Heart right ventricle (tissue), 16 donors: ENCODE measurements at places on chromosomes 16 and 17. TPM values are rescaled to one million over a fixed set of nuclear protein-coding genes. Genes with fewer than 3 reads are reported as not detected.

DNA sequence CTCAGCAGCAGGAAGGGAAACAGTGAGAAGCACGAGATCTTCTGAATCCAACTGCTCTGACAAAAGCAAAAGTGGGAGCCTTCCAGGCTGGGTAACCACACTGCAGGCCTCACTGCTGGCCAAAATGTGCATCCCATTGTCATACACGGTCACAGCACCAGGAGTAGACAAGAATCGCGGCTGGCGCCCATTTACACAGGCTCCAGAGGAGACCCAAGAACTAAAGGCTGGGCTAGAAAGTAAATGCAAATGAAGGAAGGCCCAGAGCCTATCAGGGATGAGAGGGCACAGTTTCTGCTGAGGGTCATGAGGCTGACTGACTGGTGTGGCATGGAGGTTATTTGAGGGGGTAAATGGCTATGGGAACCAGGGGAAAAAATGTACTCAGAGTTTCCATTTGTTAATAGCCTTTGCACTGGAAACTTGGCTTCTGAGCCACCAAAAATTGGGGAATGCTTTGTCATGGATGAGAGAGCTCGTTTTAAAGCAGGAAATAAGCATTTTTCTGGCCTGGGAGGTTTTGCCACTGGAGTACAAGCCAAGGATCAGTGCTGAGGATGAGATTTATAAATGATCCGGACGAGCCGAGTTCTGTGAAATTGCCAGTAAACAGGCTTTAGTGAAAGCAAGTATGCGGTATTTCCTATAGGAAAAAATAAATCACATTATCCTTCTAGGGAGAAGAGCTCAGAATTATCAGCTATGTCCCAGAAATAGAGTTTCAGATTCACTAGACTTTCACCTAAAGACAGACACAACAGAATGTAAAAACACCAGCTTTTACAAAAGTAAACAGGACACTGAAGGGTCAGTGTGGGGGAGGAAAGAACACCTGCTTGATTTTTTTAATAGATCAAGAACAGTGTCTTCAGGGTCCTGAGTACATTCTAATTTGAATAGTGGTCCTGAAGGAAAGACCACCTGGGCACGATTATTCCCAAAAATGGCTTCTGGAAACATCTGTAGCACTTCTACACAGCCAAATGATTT lies 66.9 kb upstream of the GSG1L start:
- no peak for DNase-seq

DNA sequence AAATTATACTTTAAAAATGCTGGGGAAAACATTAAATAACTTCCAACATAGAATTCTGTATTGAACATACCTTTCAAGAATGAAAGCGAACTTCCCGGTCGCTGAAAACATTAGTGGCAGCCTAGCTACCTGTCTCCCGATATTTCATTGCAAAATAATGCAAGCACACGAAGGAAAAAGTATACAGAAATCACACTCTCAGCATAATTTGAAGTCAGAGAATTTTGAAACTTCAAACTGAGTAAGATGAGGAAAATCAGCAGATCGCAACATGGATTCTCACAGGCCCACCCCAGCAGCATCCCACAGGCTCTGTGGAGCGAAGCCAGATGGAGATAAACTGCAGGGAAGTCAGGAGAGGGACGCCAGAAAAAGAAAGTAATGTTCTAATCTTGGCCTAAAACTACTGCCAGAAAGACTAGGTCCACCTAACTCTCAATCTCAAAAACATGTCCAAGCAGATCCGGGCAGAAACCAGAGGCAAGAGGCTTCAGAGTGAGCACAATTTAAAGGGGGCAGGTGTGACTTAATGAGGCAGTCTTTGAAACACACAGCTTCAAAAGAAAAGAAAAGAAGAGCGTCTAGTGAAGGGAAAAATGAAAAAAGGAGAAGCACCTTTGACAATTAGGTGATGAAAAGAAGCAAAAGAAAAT lies 4.8 kb upstream of the GOSR1 start:
- DNase-seq, result no peak

DNA sequence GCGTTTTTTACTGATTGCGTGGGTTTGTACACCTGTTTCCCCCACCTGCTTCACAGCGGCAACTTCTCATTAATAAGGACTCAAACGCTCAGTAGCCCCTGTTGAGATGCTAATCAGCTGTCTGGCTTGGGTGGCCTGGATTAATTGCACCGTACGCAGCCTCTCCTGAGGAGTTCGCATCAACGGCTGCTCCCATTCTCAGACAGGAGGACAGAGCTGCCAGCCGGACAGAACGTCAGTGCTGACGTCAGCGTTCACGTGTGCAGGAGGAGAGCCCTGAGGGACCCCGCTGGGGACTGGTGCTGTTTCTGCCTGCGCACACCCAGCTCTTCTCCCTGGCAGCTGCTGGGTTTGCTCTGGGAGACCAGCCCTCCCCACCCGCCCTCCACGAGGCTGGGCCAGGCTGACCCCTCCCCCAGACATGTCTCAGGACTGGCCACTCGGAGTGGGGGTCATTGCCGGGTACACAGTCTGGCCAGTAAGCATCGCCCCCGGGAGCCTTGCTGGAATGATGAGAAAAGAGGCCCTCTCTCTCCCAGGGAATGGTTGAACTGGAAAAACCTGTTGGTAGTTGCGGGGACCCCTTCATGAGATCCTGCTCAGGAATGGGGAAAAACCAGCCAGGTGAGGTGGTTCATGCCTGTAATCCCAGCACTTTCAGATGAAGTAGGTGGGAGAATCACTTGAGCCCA lies 5.7 kb upstream of the BANP start:
- DNase-seq, result peak; percentile 78

The ITGB3 gene
- 2.4 TPM for polyA plus RNA-seq

The CXCL16 gene
- 3.3 TPM for polyA plus RNA-seq

The HSD17B2 gene
- polyA plus RNA-seq, result 0.03 TPM

The FAM171A2 gene
- polyA plus RNA-seq, result 0.57 TPM

The ABCA8 gene
- polyA plus RNA-seq, result 46.6 TPM

GRCh38 chr16:588639-588888 lies 1.3 kb upstream of the RAB40C start:
- DNase-seq, result peak; percentile 45

The VMP1 gene
- polyA plus RNA-seq, result 20.5 TPM

DNA sequence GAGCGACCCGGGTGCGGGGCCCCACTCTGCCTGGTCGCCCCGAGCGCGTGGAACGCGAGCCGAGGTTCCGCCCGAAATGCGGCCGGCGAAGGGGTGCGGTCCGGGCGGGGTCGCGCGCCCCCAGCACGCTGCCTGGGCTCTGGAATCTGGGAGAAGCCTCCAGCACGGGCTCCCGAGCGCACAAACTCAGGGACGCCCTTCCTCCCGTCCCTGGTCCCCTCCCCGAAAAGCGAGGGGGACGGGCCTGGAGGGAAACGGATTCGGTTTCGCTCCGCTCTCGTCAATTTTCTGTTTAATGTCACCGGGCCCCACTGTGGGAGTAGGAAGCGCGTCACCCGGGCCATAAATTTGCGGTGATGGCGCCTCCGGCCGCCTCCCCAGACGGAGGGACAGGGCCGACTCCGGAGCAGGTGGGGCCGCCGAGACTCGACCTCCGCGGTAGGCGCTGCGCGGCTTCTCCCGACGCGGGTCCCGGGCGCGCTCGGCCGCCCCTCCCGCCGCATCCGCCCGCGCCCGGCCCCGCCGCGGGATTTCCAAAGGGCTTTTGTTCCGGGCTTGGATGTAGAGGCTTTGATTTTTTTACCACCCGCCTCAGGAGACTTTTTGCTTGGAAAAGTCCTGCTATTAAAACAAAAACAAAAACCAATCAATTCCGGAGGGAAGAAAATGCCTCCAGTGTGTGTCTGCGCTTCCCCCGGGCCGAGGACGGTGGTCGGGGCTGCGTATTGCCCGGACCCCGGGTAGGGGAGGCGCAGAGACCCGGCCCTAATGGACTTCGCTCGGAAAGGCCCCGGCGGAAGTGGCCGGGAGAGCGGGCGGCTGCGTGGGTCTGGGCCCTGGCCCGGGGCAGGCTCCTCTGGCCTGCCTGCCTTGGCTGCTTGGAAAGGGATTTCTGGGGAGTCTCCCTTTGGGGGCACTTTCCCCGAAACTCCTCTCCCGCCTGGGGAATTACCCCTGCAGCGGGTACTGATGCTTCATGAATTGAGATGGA lies 7.9 kb upstream of the BAHCC1 start:
- peak; percentile 84 for DNase-seq

DNA sequence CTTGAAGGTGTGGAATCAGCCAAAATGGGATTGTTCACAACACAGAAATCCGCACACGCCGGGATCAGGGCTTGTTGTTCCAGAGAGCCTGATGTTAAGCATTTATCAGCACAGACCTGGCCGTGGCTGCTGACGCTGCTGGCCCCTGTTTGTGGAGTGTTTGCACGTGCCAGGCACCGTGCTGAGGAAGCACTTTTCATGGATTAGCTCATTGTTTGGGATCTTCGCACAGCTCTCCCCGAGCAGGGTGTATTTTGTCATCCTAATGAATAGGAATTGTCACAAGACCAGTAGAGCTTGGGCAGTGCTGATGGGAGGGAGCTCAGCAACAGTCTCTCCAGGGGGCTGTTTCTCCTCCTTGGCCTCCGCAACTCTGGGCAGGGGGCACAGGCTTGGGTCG lies 160.4 kb upstream of the PLCG2 start:
- DNase-seq, result no peak

DNA sequence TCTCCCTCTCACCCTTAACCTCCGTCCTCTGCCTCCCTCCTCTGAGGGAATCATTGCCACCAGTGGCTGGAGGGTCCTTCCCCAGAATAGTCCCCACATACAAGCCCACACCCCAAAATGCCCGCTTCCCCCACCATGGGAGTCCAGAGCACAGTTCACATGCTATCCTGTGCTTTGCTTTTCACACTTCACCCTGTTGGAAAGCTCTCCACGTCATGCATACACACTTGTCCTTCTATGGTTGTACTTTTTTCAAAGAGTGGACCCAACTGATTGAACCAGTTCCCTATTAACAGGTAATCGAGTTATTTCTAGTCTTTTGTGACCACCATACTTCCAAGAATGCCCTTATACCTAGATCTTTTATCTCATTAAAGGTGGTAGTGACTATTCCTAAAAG lies 23.8 kb upstream of the KIFC3 start:
- no peak for DNase-seq

DNA sequence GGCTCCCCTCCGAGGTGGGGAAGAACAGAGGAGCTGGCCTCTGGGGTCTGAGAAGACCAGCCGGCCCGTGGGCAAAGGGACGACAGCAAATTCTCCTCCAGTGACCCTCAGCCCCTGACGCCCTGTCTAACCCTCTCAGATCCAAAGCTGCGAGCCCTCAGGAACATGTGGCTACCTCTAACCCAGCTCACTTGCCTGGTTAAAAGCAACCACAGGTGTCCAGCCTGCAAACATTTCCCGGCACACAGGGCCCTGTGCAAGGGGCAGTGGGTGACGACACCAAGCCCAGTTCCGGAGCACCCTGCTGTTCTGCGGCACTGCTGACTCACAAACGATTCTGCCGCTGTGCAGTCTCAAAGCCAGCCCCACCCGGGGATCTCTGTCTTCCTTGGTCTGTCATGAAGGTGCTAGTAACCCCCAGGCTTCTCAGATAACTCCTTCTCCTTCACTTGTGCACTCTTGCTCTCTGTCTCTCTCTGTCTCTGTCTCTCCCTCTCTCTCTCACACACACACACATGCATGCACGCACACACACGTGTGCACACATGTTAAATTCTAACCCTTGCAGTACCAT lies 23.0 kb downstream of the WNT3 start:
- DNase-seq, result no peak

DNA sequence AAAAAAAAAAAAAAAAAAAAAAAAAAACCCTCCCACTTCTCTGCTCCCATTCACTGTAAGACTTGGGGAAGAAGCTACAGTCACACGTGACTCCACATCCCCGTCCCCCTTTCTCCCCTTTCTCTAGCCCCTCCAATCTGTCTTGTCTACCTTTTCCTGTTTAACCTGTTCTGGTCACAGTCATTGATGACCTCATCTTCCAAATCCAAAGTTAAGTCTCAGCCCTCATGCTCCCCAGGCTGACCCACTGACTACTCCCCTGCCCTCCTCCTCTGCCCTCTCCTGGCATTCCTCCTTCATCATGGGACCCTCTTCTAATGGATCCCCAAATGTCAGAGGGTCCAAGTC lies 1.6 kb upstream of the CDH5 start:
- DNase-seq, result no peak

GRCh38 chr17:53804437-53804836 lies 18.3 kb upstream of the KIF2B start:
- DNase-seq, result no peak

The MPP3 gene
- 41.0 TPM for polyA plus RNA-seq

DNA sequence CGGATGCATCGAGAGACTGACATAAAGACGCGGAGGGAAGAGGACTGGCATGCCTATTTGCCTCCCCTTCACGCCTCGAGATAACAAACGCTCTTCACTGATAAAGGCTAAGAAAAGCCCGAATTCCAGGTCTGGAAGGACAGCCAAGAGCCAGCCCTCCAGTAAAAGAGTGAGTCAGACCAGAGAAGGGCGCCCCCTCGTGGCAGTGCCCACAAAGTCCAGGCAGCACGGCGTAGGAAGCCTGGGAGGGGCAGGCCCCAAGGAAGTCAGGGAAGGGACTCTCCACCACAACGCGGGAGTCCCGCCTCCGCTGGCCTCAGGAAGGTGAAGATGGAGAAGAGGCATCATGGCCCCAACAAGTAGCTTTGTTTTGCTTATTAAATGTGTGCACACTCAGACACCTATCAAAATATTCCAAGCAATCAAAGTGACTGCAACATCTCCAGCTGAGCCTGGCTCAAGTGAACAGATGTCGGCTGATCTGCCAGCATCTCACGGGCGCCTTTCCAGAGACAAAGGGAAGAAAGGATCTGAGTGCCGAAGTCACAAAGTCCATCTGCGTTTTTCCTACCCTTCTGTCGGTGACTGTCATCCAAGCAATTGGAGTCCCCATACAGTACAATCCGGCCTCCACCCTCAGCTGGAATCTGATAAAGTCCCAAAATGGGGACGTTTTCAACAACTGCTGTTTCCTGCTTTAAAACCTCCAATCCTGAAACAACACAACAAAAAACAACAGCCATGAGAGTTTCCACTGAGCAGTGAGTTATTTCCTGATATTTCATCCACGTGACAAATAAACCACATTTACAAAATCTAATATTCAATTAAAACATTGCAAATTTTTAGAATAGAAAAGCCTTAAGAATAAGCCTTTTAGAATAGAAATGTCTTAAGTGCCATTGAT lies 20.4 kb upstream of the SLC38A8 start:
- peak; percentile 81 for DNase-seq

The GGT6 gene
- polyA plus RNA-seq, result 0.15 TPM

- DNase-seq, result no peak
Measured at GRCh38 chr17:1630662-1631061, 2.0 kb upstream of the SLC43A2 start.

DNA sequence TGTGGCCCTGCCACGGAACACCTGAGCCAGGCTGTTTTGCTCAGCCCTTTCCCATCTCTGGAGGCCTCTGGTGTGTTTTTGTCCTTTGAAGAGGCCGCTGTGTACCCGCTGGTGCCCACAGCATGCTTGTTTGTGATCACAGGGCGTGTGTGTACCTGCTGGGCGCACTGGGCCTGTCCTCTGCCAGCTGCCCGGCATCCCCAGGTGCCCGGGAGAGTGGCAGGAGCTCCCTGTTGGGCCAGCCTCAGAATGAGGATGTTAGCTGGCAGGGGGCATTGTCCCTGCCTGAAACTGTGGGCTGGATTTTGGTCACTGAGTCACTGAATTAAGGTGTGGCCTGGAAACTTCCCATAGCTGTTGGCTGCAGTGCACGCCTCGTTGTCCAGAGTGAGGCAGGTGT lies 31.1 kb downstream of the BAIAP2 start:
- DNase-seq, result no peak
